ENCODE measurements at places on chromosomes 12 and 14.

DNA sequence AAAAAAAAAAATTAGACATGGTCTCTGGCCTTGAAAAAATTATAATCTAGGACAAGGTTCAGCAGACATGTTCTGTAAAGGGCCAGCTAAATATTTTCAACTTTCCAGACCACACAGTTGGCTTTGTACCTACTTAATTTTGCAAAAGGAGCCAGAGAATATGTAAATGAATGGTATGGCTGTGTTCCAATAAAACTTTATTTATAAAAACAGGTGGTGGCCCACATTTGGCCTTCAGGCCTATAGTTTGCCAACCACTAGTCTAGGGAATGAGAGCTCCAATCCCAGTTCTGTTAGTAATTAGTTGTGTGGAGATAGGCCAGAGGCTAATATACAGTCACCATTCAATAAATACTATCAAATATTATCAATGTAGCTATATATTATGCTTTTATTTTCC is 29.3 kb upstream of the PWP1 start:
- DNase-seq: no peak

DNA sequence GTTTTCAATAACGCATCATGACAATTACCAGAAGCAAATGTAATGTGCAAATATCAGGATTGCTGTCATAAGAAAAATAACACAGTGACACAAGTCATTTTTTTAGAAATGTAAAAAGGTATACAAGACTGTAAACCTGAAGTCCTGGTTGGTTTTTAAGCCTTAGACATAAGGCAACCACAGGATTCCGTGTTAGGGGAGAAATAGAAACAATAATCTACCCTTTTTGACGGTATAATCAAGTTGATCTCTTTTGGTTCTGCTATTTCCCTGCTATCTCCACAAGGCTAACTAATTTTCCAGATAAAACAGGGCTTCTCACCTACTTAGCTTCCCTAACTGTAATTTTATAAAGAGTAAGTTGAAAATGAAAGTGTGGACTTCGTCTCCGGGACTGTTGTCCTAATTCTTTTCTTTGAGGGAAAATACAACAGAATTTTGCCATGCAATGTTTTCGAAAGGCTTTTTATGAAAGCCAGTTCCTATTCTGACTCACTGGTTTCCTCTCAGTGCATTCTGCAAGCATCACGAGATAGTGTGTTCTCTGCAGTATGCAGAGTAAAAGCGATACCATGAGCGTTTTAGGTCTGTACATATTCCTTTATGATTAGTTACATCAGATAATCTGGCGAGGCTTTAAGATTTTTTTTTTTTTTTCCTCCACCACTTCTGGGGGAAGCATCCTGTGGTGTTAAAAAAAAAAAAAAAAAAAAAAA is 10.6 kb downstream of the MYO1H start:
- DNase-seq: no peak

- DNase-seq: no peak
Measured at GRCh38 chr12:116317986-116318575, 40.6 kb upstream of the MED13L start.

DNA sequence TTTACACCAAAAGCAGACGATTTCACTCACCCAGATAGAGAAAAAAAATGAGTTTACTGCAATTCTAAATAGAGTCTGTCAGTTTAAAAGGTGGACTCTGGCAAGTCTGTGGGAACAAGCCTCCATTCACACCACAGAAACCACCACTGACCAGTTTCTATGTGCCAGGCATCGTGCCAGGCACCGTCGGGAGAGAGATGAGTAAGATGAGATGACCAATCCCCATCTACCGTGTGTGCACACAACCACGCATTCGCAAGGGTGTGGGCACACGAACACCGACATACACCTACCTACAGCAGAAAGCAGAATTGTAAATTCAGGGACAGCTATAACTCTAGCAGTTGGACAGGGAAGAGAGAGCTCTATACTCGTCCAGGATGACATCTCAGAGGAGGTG is 58.3 kb downstream of the PRIMA1 start:
- DNase-seq: no peak

- no peak for DNase-seq
Measured at GRCh38 chr12:94427501-94428381, 31.9 kb downstream of the CEP83 start.

DNA sequence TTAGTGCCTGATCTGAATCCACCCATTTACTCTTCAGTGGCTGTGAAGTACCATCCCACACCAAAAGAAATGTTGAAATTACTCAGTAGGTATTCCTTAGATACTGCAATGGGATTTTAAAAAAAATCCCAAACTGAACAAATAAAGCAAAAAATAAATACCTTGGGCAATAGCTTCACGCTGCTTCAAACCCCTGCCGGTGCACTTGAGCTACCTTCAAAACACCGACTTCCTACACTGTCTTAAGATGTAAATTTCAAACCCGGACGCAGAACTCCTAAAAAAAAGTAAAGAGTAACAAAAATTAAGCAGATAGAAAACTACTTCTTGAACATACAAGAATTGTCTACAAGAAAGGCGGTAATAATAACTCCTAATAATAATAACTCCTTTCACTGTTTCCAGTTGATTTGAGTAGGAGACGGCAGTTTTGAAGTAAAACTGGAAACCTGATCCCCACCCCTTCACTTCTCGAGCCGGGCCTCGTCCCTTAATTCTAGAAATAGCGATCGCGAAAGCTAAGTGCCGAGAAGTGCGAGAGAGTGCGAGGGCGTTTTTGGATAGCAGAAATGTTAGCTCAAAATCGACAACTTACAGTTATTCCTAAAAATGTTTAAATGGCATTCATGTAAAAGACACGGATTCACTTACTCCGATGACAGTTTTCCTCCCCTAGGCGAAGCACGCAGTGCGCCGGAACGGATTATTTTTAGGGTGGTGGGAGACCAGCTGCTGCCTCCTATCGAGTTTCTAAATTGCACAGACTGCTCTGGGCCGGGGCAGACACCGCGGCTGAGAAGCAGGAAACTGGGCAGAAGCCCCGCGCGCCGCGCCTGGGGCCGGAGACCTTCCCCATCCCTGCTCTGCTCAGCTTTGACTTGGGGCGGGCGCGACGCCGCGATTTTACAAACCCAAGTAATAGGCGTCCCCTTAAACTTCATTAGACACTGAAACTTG is at the start of gene ABCC9:
ABCC9 (minus strand) TSS at position 878 of the 957 bp plus-strand sequence. CDS start 4,752 bp downstream, outside the sequence.
- no peak for DNase-seq

GRCh38 chr12:46963191-46963590 is 116.2 kb upstream of the PCED1B start:
- no peak for DNase-seq

DNA sequence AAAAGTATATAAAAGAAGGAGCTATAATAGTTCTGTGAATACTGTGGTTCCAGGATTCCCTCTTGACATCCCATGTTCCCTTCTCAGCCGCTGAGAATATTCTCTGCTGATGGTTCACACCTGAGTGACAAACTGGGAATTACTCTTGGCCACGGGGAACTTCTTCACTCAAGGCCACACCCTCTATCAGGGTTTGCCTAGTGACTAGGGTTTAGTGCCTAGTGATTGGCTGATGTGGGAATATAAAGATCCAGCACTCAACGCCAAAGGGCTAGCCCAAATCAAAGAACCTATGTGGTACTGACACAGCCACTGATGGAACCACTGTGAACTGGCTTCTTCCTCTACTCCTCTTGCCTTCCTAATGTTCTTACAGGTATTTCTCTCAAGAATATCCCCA is 248.4 kb downstream of the ASCL1 start:
- no peak for DNase-seq

DNA sequence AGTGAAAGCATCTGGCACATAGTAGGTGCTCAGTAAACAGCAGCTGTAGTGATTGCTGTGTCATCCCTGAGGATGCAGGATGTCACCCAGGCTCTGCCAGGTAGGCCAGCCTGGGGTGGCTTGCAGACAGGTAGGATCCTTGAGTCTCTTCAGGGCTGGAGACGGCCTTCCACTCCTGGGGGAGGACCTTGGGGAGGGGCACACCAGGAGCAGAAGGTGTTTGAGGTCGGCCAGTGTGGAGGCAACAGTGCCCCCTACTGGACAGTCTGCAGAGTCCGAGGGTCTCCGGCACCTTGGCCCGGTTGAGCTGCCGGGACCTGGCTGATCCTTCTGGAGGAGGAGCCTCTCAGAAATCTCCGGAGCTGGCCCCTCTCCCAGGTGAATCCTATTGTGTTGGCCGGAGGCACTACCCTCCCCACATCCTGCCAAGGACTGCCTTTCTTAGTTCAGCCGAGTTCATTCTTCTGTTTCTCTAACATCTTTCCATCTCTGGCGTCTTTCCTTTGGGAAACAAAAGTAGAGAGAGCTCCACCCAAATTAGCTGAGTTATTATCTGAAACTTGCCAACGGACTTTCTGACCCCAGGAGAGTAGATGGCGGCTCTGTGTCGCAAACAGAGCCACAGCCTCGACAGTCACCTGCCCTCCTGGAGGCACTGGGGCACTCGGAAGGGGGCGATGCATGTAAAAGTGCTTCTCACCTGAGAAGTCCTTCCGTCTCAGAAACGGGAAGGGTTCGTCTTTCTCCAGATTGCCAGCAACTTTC is 41.8 kb upstream of the CLMN start:
- peak; percentile 53 for DNase-seq

- DNase-seq: no peak
Measured at GRCh38 chr14:79165471-79166090, 995.4 kb downstream of the NRXN3 start.

DNA sequence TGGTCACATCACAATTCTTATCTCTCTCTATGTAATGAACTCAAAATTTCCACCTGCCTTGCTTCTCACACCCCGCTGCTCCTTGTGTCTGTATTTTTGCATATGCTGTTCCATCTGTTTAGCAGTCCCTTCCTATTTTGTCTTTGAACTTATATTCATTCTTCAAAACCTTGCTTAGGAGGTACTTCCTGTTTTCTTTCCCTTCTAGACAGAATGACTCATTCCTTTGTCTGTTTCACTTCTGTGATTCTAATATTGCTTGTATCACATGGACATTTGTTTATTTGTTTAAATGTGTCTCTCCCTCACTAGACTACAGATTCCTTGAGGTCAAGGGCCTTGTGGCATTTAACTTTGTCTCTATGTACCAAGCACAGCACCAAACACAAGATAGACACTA is 424.2 kb downstream of the ETNK1 start:
- peak; percentile 17 for DNase-seq

- peak; percentile 56 for DNase-seq
Measured at GRCh38 chr14:74324931-74325361, 22.2 kb upstream of the ABCD4 start.

DNA sequence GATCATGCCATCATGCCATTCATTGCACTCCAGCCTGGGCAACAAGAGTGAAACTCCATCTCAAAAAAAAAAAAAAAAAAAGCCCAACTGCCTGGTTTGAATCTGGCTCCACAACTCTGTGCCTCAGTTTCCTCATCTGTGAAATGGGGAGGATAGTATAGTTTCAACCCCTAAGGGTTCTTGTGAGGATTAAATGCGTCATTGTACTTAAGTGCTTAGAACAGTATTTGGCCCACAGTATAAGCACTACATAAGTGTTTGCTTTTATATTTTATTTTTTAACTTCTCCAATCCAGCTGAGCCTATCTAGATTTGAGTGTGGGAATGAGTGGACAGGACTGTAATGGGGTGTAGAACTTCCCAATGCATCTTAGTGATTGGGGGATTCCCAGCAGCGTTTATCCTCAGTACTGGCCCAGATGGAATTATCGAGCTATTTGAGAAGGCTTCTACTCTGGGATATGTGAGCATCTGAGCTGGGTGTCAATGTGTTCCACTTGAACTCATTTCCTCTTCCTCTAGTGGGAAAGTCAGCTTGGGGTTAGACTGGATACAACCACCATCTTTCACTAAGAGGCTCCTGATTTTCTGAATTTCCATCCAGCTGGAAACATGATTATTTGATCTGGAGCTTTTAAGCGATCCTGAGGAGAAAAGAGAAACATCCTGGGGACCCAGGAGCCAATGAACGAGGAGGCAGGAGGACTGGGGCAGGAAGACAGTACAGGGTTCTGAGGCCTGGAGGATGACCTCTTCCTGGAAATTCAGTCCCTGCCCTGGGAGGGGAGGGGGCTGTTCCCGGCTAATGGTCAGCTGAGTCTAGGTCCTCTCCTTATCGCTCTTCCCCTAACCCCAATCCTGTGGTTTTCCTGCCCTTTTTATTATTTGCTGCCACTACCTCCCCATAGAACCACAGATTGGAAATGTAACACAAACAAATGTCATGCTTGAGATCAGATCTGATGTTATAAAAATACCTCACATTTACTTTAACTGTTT is 9.3 kb upstream of the ESPL1 start:
- DNase-seq: no peak

DNA sequence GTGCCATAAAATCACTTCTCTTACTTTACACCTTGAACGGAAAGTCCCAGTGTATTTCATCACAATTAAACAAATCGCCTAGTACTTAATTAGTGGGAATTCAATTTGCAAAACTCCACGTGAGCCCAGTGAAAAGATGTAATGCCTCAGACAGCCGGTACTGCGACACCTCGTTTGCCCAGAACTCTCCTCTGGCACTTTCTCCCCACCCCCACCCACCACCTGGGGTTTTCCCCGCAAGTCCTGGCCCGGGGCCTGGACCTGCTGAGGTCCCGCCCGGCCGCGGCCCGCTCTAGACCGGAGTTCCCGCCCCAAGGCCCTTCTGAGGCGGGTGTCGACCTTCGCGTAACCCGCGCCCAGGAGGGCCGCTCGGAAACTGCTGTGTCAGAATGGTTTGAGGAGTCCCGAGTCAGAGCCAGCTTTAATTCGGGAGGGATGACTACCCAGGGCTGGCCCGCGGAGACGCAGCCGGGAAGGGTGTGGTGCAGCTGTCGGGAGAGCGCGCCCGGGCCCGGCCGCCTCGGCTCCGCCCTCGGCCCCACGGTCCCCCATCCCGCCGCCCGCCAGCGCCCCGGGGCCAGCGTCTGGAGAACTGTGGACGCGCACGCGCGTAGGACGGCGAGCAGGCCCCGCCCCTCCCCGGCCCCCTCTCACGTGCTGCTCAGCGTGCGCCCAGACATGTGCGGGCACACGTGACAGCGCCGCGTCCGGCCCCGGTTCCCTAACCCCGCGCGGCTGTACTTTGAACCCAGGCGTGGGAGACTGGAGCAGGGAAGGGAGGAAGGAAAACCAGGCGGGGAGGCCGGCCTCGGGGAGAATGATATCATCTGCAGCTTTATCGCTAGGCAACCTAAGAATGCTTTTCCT is 10.8 kb downstream of the BHLHE41 start:
- peak; percentile 91 for DNase-seq

- no peak for DNase-seq
Measured at GRCh38 chr14:43479596-43480195, 1027.4 kb downstream of the FSCB start.

DNA sequence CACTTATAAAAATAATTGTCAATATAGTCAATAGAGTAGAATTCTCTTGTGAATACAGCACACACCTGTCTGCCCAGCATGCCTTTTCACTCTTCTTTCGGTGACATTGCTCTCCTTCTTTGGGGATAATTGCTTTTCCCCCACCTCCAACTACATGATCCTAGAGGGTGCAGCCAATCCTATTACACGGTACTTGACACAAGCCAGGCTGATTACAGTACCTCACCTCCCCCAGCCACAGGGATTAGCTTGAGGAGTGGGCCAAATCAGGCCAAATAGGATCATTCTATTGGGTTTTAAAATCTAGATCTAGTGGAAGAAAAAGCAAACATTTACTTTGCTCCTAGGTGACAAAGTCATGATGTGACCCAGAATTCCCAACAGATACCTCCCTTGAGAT is 16.8 kb upstream of the NFYB start:
- DNase-seq: no peak

GRCh38 chr14:75927564-75928087 is 54.2 kb downstream of the TGFB3 start:
- DNase-seq: no peak

- DNase-seq: peak; percentile 80
Measured at GRCh38 chr14:105527826-105528585, 1.6 kb downstream of the TMEM121 start.

GRCh38 chr12:114186241-114187002 is 219.5 kb downstream of the TBX5 start:
- no peak for DNase-seq

- no peak for DNase-seq
Measured at GRCh38 chr12:111864913-111865312, 22.9 kb downstream of the MAPKAPK5 start.

All from KBM-7 (cell line).